Fibroblast of skin of left biceps (primary cell): ENCODE measurements at places on chromosomes 6 and 20.

DNA sequence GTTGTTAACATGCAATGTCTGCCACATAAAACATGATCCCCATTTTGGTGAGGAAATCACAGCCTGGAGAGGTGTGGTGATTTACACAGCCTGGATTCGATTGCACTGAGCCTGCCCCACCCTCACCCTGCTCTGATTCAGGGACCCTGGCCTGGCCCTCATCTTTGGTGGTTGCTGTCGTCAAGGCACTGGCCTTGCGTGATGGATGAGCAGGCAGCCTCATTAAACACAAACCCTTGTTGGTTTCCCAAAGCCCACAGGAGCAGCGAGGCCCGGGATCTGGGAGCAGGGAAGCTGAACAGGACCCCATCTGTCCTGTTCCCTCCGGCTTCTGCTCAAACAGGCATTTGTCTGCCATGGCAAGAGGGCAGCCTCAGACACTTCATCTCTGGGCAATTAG lies 70.8 kb downstream of the CHMP4B start:
- DNase-seq: no peak

GRCh38 chr6:138833816-138834539 lies 38.1 kb downstream of the ECT2L start:
- no peak for DNase-seq

- DNase-seq: no peak
Measured at GRCh38 chr20:32150291-32150848, 40.9 kb downstream of the TM9SF4 start.

- no peak for DNase-seq
Measured at GRCh38 chr20:48592107-48592940, 235.5 kb downstream of the PREX1 start.

- no peak for DNase-seq
Measured at GRCh38 chr6:18416341-18416679, 29.2 kb downstream of the RNF144B start.

GRCh38 chr6:30397697-30398096 lies 52.7 kb downstream of the RPP21 start:
- no peak for DNase-seq

DNA sequence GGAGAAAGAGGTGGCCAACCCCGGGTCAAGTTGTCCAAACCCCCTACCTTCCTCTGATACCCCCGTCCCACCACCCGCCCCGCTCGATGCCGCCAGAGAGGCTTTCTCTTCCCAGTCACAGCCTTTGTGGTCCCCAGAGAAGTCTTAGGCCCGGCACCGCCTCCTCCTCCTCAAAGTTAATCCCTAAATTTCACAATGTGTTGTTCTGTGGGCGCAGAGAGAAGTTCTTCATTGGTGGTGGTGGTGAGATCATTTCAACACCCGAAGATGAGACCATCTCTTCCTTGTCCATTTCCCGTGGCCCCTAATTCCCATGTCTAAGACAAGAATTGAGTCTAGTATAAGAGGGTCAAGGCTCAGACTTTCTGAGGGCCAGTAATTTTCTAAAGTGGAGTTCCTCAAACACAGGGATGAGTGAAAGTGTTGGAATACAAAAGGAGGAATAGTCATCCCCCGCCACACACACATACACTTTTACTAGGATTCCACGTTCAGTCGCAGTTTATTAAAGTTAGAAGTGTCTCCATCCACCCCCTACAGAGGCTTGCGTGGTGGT lies 10.4 kb downstream of the TRIM31 start:
- DNase-seq: peak; percentile 17

DNA sequence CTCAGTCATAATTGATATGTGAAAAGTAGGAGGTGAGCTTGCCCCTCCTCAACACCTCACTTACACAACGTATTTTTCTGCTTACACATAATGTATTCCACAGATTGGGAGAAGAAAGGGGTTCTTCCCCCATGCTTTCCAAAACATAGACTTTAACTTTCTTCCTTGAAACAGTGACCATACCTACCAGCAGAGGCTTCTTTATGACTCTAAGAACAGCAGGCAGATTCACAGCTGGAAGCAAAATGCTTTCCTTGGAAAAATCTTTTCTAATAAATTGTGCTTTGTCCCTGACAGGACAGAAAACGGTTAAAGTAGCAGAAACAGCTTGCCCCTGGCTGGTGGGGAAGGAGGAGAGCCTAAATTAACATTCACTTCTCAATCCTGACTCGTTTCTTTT lies 629.1 kb upstream of the IMPG1 start:
- no peak for DNase-seq

GRCh38 chr6:29447670-29448069 lies 8.6 kb downstream of the OR10C1 start:
- no peak for DNase-seq

GRCh38 chr6:27255866-27256265 lies 8.4 kb downstream of the PRSS16 start:
- no peak for DNase-seq

DNA sequence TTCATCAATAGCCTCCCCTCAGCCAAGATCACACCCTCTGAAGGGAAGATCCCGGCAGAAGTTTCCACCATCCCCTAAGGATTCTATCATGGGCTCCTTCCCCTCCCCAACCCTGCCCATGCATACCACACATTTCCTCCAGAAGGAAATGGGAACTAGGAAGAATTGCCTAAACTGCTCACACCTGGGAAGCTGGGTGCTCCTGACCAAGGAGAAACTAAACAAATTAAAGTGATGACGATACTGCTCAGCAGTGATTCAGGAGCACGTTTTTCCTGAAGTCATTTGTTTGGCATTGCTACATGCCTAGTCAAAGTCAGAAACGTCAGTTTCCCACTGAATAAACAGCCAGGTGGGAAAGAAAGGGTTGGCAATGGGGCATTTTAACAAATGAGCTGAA lies 136.1 kb upstream of the CDYL start:
- DNase-seq: no peak

GRCh38 chr6:6368040-6368683 lies 47.7 kb upstream of the F13A1 start:
- no peak for DNase-seq

DNA sequence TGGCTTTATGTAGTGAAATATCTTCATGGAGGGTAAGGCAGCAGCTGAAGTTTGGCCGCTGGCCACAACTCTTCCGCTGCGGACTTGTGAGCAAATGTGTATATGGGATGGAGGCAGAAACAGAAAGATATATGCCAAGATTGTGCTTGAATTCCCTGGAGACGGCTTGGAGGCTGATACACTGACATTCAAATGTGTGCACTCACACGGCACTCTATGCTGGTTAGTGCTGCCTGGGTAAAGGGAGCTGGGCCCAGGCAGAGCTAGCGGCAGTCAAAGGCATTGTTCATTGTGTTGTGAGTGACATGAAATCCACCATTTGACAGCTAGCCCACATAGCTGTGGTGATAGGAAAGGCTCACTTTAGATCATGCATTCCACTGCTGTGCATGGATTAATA lies 202.7 kb downstream of the CLIC5 start:
- peak; percentile 91 for DNase-seq

GRCh38 chr6:96562886-96563285 lies at the start of gene FHL5:
TSS of gene FHL5 (plus strand) at chr6:96563128. CDS start at chr6:96603614, 40,486 bp downstream.
- DNase-seq: no peak

GRCh38 chr20:9388160-9388812 lies 126.1 kb upstream of the LAMP5 start:
- no peak for DNase-seq

- no peak for DNase-seq
Measured at GRCh38 chr6:148460876-148461646, 118.4 kb downstream of the SASH1 start.

DNA sequence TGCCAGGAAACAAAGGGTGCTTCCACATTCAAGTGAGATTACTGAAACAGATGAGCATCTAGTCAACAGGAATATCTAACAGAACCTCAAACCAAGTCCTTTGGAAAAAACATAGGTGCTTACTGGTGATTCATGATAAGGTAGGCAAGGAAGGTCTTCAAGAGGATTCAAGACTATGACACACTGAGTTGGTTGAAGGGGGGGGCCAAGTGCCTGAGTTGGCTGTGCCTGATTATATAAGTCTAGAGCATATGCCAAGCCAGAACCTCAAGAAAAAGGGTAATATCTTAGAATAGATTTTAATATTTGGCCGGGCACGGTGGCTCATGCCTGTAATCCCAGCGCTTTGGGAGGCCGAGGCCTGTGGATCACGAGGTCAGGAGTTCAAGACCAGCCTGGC lies 63.7 kb downstream of the LYRM4 start:
- DNase-seq: no peak
